ENCODE measurements at places on chromosomes 13 and 19.

DNA sequence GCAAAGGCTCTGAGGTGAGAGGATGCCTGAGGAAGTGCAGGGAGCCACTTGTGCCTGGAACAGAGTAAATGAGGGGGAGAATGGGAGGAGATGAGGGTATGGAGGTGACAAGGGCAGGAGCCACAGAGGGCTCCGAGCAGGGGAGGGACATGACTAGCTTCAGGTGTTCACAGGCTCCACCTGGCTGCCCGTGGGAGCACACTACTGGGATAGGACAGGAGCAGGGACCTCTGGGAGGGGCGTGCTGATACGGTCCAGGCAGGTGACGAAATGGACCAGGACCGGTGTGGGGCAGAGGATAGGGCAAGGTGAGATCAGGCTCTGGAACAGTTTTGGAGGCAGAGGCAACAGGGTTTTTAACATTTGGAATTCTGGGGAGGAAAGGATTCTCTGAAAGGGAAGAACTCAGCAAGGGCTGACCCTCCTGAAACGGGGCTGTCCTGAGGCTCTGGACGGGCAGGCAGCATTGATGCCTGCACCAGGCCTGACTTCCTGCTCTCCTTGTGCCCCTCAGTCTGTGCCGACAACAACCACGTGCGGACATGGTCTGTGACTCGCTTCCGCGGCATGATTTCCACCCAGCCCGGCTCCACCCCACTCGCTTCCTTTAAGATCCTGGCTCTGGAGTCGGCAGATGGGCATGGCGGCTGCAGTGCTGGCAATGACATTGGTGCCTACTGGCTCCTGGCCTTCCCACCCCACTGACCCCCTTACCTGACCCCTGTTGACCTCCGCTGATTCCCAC is 11.6 kb downstream of the SHKBP1 start:
- H3K4me1 ChIP-seq = peaks cover 8% of the 10 kb centered on the region
- H3K36me3 ChIP-seq = peaks cover 39% of the 10 kb centered on the region
- no peak for DNase-seq
- H3K4me3 ChIP-seq = no peak overlapping the region
- no peak overlapping the region for H3K27ac ChIP-seq

DNA sequence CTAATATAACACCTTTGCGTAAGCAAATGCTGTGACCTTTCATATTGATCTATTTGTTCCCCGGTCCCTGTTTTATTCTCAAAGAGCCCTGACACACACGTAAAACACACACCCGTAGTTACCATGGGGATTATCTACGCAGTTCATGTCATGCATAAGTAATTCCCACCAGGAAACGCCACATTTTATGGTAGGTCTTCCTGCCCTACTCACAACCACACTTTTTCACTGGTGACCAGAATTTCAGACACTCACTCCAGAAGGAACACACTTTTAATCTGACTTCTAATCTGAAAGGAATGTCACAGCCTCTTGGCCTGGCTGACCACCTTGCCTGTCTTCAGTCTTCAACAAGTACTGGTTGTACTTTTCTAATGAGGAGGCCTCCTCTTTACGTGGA is 46.8 kb downstream of the SLC7A1 start:
- H3K4me3 ChIP-seq = no peak overlapping the region
- peaks cover 27% of the 10 kb centered on the region for H3K36me3 ChIP-seq
- no peak for DNase-seq
- no peaks in the 10 kb centered on the region for H3K4me1 ChIP-seq
- H3K27me3 ChIP-seq = no peaks in the 10 kb centered on the region

DNA sequence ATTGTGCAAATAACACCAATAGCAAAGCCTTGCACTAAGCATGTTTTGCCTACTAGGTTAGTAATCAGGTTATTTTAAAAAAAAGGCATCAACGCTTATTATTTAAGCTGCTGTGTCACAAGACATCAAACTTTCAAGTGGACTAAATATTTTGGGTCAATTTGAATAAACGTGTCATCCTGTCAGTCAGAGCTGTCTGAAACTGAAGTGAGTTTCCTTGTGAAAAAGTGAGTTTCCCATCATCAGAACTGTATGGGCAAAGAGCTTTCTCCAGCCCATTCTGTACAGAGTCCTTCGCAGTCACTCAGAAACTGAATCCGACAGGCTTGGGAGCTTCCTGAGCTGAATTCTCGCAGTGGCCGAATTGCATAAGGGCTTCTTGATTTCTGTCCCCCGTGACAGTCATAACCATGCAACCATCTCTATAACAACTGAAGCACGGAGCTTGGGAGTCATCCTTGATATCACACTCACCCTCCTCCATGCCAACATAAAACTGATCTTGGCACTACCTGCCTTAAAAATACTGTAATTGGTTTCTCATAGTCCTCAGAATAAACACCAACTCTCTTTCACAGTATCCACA is 139.8 kb downstream of the MIPEP start:
- H3K4me1 ChIP-seq = peaks cover 35% of the 10 kb centered on the region
- H3K27me3 ChIP-seq = peaks cover 3% of the 10 kb centered on the region
- no peak overlapping the region for H3K4me3 ChIP-seq
- H3K27ac ChIP-seq = no peak overlapping the region

GRCh38 chr13:109673477-109673876 is 112.9 kb downstream of the IRS2 start:
- no peak overlapping the region for H3K27ac ChIP-seq
- no peak for DNase-seq
- no peak overlapping the region for H3K4me3 ChIP-seq
- no peaks in the 10 kb centered on the region for H3K4me1 ChIP-seq
- no peaks in the 10 kb centered on the region for H3K36me3 ChIP-seq
- H3K27me3 ChIP-seq = peaks cover 9% of the 10 kb centered on the region

All from activated naive CD4-positive, alpha-beta T cell treated with anti-CD3 and anti-CD28 coated beads, Interleukin-2, amount 10 ng/mL, durations not matched to agents 7 days and 5 days (primary cell).